ENCODE measurements at places on chromosomes 4 and X.

GRCh38 chrX:104565791-104566680 is at the start of gene IL1RAPL2:
Gene IL1RAPL2 (plus strand): TSS chrX:104566199.
- no peak for DNase-seq

GRCh38 chr4:87971866-87972265 is 3.6 kb upstream of the SPP1 start:
- peak; percentile 89 for DNase-seq

GRCh38 chr4:133802359-133803140 is 399.0 kb downstream of the PABPC4L start:
- DNase-seq = no peak

DNA sequence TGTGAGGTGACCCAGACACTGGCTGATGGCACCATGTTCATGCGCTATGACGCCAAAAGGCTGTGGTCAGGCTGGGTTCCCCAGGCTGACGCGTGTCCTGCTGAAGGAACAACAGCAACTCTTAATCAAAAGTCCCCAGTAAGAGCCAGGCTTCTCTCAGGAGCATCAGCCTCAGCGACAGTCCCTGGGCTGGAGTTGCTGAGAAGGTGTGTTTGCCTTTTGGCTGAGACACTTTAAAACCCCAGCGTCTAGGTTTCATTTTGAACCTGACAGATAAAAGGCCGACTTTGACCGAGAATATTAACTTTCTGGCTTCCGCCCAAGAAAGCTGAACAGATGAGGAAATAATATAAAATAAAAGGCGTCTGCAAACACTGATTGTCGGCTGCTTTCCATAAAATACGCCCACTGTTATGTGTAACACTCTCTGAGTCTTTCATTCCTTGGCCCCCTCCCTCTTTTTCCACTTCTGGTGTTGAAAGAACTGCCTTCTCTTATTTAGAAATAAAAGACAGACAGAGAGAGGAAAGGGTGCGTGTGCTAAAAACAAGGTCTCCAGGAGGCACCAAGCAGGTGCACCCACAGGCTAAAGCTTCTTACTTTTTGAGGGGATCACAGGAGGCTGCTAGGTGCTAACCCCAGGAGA is 373.6 kb downstream of the MID1IP1 start:
- DNase-seq = peak; percentile 8

DNA sequence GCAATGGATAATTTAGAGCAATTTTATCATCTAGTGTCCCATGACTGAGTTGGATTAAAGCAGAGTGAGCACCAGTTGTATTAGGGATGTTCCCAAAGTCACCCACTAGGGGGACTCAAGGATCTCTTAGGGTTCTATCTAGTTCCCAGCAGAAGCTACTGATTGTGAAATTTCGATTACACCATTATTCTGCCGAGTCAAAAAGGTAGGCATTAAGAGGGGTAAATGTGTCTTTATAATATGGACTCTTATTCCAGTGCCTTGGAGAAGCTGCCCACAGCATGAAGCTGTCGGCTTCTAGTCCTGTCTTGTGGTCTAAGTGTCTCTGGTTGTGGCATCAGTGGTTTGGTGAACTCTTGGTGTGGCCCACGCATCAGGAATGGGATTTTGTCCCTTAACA is 53.3 kb downstream of the RGS12 start:
- peak; percentile 49 for DNase-seq

- no peak for DNase-seq
Measured at GRCh38 chr4:26197018-26197779, 123.6 kb upstream of the RBPJ start.
